Myocyte (in vitro differentiated cells): ENCODE measurements at places on chromosomes 12 and 14. TPM values are rescaled to one million over a fixed set of nuclear protein-coding genes. Genes with fewer than 3 reads are reported as not detected.

DNA sequence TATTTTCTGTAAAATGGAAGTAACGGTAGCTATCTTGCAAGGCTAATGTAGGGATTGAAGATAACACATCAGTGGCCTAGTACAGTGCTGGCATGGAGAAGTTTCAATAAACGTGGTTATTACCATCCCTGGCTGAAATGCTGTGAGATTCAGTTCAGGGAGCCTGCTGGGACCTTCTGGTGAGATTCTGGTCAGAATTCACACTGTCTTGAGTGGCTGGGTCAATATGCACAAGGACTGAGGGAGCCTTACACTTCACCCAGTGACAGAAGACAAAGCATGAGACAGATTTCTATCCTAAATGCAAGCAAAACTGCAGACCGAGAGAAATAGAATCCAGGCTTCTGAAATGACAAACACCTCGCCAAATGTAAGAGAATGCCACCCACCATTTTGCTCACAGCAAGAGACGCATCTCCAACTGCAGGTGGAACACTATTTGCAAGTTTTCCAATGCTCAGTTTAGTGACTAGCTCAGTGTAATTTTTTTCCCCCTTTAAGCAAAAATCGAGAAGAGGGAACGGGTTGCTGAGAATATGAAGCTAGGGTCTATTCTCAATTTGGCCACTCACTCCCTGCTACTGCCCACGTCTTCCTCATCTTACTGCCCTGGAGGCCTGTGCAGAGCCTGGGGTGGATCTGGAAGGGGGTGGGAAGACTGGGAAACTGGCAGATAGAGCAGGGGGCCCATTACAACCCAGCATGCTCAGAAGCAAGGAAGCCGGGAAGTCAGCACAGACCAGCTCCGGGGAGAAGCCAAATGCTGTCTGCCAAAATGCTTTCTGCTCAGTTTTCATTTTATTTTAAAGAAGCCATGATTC lies 201.3 kb downstream of the TTC7B start:
- no peak for DNase-seq

DNA sequence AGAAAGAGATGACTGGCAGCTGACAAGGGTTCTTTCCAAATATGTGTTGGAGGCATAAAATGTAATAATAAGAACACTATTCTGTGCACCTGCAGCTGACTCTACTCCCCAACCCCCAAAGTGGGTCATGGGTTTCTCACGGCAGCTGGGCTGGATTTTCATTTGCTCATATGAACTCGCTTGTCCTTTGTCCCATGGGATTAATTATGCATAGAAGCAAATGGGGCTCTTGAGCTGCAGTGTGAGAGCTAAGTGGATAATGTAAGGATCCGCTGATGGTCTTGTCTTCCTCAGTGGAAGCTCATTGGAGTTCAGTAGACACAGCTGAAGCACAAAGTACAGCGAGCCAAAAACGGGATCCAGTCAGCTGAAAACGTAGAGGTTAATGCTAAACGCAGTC lies 46.3 kb downstream of the TTC8 start:
- DNase-seq: no peak

- no peak for DNase-seq
These were observed 68.9 kb downstream of the CMKLR1 start for GRCh38 chr12:108270035-108270848.

GRCh38 chr14:52873694-52874093 lies 77.2 kb downstream of the FERMT2 start:
- DNase-seq: no peak

DNA sequence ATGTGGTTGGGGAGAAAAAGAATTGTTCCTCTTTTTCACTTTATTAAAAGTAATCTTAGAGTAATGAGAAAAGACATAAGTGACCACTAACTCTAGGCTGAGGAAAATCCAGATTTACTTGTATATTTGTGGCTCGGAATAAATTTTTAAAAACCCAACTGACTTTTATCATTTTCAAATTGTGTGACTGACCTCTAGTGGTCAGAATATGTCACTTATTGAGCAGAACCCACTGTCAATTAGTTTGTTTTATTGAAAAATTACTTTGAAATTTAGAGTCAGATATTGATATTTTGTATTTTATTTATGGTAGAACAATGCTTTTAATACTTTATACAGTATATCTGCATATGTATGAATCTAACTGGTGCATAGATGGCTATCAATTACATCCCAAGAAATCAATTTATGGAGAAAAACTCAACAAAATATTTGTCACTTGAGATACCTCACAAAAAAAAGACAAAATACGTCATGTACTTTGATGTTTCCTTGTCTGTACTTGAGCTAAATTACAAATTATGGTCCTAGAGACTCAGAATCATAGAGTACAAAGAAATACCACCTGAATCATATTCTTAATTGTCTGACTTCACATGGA lies 229.4 kb downstream of the CNTN1 start:
- DNase-seq: peak; percentile 13

DNA sequence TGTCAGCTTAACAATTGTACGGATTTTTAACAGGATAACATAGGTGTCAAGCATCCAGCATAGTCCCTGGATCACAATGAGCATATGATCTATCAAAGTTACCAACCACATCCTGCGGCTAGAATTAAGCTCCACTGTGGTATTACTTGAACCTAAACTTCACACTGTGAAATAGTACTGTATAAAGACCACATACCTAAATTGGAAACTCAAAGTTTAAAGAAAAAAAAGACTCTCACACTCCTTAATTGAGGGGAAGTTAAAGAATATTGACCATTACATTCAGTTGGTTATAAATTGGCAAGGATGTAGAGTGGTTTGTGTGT lies 133.0 kb upstream of the PZP start:
- no peak for DNase-seq

GRCh38 chr12:112018571-112019237 lies 5.5 kb downstream of the ERP29 start:
- DNase-seq: no peak

DNA sequence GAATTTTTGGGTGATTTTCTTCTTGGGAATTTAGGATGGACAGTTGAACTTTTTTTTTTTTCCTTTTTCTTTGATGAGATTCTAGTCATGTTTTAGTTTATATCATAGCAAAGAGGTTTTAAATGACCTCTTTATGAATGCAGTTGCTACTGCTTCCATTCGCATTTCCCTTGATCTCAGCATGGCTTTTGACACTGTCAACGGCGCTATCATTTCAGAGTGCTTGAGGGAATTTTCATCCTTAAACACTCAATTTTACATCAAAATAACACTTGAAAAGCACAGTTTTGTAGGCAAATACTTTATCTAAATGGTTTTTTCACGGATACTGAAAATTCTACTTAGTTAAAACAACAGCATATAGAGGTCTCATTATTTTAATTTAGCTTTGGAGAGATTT lies 195.5 kb downstream of the NPAS3 start:
- no peak for DNase-seq

- DNase-seq: no peak
These were observed 95.2 kb downstream of the KCNA5 start for GRCh38 chr12:5138845-5139244.

Gene RNASE7
- 0.16 TPM in 1 of 2 replicates, not detected in the other for total RNA-seq

DNA sequence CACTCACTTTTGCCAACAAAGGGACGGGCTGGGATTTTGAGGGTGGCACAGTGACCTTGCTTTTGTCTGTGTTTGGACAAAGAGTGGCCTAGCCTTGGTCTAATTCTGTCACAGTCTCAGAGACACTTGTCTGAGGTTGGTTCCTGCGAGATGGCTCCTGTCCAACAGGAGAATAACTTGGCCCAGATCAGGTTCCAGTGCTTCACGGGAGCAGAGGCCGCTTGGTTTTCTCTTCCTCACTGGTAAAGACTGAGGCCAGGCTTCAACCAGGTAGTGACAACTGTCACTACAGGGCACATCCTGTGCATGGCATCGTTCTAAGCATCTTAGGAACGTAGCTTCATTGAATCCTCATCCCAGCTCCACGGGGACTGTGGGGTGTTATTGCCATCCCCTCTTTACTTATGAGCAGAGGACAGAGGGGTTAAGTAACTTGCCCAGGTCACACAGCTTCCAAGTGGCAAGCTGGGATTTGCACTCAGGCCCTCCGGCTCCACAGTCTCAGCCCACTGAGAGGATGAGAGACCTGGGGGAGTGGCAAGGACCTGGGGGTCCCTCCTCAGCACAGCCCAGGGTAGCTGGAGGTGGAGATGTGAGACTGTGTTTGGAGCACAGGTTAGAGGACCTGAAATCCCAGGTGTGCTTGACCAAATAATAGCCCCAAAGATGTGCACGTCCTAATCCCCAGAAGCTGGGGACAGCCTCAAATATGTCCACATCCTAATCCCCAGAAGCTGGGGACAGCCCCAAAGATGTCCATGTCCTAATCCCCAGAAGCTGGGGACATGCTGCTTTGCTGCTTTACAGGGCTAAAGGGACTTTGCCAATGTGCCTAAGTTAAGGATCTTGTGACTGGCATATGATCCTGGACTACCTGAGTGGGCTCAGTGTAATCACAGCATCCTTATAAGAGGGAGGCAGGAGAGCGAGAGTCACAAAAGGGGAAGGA lies 179.2 kb upstream of the RTL1 start:
- no peak for DNase-seq

GRCh38 chr12:14395074-14395778 lies 29.7 kb downstream of the ATF7IP start:
- DNase-seq: no peak

DNA sequence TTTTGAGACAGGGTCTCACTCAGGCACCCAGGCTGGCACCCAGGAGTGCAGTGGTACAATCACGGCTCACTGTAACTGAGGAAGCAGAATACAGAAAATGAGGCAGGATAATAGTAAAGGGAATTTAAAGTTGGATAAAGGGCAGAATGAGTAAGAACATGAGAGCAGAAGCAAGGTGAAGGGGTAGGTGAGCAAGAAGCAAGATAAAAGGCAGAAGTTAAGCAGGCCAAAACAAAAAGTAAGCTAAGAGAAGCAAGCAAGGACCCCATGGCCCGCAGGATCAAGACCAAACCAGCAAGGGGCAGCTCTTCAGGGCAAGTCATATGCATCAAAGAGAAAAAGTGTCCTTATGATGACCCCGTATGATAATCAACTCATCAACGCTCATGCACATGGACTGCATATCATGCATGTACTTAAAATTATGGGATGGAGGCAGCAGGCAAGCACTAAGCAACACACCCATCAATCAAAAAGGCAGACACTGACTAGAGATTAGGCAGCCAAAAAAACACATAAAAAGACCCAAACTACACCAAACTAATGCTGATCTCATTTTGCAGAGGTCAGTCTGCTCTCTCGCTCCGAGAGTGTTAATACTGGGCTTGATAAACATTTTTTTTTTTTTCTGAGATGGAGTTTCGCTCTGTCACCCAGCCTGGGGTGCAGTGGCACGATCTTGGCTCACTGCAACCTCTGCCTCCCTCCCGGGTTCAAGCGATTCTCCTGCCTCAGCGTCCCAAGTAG lies 11.6 kb downstream of the TIMELESS start:
- DNase-seq: no peak

- DNase-seq: no peak
These were observed 209.7 kb downstream of the PRKD1 start for GRCh38 chr14:29717901-29718300.

DNA sequence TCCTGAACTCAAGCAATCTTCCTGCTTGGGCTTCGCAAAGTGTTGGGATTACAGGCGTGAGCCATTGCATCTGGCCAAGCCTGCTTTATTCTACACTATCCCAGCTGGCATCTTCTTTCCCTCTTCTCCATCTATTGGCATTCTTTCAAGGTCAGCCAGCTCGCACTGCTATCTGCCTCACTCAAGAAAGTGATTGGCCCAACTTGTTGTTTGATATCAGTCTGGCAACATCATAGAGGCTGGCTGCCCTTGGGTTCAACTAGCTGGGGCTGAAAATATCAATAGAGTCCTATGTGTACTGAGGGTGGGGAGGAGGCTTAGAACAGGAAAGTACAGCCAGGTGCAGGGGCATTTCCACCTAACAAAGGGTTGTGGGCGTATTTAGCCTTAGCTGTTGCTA lies 17.1 kb downstream of the GMFB start:
- DNase-seq: no peak

DNA sequence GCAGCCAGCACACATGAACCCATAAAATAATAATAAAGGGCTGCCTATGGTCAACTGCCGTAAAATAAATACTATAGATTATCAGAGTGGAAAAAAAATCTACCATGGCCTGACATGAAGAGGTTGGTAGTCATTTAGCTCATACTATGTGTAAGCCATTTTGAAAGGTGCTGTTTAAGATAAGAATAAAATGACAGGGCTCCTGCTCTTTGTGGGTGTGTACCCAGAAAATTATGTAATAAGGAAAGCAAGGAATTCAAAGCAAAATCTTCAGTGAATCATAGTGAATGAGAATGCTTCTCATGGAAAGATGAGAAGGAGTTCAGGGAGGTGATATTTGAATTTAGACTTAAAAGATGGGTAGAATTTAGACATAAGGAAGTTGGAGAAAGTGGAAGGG lies 42.9 kb upstream of the PPM1H start:
- no peak for DNase-seq

DNA sequence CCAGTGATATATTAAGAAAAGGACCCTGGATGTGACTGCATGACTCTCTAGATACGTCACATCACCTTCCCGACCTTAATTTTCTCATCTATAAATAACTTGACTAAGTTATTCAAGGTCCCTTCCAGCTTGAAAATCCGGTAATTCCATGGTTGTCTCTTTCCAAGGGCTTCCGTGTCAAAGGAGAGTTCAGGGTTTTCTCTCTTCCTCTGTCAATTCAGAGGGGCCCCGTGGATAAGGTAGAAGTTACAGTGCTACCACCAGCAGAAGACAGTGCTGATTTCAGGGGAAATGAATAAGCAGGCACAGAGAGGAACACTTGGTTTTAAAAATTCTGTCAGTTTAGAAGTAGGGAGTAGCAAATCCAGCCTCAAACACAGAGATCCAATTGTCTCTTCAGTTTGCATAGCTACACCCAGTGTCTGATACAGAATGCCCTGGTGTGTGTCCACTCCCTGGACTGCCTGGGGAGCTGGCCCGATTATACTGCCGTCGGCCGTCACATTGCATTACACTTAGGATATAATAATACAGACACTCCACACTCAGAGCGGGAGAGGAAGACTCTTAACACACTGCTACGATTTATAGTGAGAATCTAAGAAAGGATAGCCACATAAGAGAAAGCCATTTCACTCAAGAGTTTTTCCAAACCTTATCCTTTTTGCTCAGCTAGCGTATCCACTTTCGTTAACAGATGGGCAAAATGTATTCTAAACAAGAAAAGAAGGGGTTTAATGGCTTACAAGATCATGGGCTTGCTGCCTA lies 54.7 kb upstream of the GTF2A1 start:
- DNase-seq: no peak

DNA sequence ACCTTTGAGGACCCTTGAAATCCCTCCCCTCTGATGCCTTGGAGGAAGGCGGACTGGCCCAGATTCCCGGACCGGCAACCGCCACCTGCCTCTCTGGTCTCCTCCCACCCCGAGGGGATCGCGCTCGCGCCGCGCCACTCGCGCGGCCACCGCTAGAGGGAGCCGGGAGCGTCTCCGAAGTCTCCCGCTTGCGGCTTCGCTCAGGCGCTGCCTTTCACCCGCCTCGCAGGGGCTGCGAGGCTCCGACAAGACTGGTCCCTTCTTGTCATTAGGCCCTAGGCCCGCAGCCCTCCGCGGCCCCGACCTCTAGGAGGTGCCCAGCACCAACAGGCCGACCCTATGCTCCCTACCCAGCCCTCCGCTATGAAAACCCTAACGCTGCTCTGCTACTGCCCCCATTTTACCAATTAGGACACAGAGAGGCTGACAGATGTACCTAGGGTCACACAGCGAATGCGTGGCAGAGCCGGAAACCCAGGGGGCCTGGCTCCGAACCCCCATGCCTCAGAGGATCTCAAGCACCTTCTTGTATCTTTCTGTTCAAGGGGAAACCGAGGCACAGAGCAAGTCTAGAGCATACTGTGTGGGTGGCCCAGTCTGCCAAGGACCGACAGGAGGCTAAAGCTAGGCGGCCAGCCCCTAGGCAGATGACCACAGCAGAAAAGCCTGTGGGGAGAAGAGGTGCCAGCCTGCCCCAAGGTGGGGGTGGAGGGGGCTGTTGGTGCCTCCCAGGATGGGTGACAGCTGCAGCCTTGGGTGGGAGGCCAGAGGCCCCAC lies 21.4 kb upstream of the VSX2 start:
- DNase-seq: peak; percentile 68
